Activated CD8-positive, alpha-beta memory T cell treated with anti-CD3 and anti-CD28 coated beads for 1 hour (primary cell): ENCODE measurements at places on chromosomes 2 and 18.

DNA sequence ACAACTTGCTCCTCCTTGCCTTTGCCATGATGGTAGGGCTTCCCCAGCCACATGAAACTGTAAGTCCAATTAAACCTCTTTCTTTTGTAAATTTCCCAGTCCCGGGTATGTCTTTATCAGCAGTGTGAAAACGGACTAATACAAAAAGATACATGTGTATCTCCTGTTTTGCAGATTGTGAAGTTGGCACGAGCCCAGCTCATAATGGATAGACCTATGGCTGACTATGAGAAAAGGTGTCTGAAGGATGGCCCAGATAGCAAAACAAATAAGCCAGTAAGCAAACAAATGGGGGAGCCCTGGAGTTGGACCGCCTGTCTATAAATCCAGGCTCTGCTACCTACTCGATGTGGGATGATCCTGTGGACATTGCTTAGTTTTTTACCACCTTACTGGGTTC is 15.5 kb upstream of the PRKCE start:
- DNase-seq = no peak

GRCh38 chr18:11985586-11985985 is 4.3 kb downstream of the IMPA2 start:
- no peak for DNase-seq

- no peak for DNase-seq
These were observed 95.1 kb upstream of the L3MBTL4 start for GRCh38 chr18:6509832-6510231.

DNA sequence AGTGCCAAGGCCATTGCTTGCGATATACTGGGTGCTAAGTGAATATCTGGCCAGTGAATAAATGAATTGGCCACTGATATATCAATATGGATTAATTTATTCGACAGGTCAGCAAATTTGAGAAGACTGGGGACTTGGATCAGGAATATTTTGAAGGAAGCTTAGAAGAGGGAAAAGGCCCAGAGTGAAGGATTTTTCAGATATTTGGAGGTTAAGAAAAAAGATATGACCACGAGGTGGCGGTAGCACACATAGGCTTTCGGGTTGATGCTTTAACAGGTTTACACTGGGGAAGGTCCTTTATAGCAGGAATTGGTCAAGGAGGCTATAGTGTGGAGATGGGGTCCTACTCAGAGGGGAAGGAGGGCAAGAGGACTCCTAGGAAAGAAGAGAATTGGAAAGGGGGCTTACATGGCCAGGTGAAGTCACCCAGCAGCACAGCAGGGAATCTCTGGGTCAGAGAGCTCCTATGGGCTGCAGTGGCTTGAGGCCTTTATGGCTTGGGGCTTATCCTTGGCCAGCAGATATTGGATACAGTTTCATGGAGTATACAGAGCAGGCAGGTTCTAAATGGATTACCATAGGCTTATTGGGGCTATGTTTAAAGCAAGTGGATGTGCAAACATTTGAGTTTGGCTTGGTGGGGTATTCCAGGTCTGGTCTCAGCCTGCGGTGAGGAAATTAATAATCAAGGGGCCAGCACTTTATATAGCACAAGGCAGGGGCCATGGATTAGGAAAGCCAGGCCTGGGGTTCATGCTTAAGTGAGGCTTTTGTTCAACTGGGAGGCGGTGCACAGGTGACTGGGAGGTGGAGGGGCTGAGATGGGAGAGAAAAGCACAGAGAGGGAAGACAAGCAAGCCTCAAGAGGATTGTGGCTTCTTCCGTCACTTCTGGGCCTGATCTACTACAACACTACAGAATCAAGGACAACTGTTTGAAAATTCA is 9.7 kb downstream of the IL1RN start:
- no peak for DNase-seq

- no peak for DNase-seq
These were observed 140.1 kb upstream of the AQP4 start for GRCh38 chr18:27005589-27005988.

DNA sequence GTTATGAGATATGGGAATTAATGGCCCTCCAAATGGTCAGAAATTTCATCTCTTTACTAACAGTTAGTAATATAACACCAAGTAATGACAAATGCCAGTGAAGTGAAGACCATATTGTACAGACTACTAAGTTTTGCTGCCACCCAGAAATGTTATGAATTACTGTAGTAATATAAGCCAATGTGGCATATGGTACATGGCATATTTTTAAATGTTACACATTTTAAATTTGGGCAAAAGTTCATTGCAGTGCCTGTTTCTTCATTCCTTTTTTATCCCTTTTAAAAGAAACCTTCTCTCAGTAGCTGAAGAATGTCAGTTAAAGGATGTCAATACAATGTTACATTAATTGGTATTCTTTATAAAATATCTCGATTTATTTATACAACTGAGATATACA is 626.5 kb upstream of the SLC8A1 start:
- no peak for DNase-seq

DNA sequence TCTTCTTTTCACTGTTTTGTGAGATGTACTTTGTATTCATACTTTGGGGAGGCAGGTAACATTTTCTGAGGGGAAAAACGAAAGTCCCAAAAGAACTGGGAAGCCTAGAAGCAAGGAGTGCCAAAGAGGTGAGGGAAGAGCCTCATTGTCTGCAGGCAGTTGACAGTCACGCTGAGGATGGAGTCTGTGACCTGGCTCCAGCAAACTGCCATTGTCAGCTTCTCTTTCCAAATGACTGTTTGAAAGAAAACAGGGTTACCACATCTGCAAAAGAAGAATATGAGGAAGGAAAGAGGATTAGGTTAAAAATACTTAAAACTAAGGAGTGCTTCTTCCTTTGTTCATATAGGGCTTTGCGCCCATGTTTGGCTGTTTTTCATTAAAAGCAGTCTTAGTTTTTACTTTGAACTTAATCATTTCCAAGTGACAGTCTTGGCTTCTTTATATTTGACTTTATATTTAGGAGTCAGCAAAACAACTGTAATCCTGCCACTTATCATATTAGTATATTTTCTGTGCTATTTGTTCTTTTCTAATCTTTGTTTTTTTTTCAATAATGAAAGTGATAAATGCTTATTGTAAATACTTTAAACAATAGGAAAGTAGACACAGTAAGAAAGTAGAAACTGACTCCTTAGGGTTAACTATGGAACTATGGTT is 35.0 kb downstream of the CERS6 start:
- DNase-seq = no peak

- DNase-seq = no peak
These were observed 1.5 kb downstream of the ROCK1 start for GRCh38 chr18:21109936-21110712.

DNA sequence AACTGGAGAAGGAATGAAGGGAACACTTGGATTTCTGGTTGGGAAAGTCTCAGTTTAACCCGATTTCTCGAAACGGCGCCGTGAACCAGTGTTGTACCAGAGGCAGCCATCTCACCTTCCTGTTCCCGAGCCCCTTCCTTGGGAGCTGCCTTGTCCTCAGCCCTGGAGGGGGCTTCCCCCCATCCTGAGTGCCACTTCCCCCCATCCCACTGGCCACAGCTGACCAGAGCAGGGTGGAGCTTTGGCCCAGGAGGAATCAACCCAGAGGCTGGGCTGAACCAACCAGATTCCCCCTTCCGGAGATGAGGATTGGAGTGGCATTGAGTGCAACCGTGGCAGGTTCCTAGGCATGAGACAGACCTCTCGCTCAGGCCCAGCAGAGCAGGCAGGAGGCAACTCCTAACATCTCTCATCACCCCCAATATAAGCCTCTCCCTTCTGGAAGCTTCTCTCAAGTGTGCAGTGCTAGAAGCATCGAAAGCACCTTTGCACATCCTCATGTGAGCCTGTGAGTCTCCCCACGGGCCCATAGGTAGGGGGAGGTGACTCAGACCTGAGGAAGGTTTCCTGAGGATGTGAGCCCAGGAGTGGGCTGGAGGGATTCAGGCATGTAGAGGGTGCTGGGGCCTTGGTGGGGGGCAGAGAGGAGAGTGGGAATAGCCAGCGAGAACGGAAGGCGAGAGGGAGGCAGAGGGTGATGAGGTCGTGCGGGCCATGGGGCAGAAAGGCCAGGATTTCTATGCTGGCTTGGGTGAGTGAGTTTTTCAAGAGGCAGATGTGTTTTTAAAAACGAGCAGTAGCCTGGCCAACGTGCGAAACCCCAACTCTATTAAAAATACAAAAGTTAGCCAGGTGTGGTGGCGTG is 11.9 kb downstream of the NGEF start:
- DNase-seq = no peak

DNA sequence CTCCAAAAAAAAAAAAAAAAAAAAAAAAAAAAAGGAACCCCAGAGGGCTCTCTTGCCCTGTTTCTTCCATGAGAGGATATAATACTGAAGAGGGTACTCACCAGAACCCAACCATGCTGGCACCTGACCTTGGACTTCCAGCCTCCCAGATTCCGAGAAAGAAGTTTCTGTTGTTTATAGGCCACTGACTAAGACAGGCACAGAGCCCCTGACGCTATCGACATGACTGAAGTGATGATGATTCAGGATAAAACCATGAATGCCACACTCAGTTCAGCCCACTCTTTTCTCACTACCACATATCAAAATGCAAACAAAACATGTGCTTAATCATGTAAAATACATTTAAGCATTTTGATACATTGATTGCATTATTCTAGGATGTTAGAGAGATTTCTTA is 66.1 kb upstream of the CDCA7 start:
- DNase-seq = no peak

- DNase-seq = no peak
These were observed 41.7 kb downstream of the CYP20A1 start for GRCh38 chr2:203280428-203281064.

DNA sequence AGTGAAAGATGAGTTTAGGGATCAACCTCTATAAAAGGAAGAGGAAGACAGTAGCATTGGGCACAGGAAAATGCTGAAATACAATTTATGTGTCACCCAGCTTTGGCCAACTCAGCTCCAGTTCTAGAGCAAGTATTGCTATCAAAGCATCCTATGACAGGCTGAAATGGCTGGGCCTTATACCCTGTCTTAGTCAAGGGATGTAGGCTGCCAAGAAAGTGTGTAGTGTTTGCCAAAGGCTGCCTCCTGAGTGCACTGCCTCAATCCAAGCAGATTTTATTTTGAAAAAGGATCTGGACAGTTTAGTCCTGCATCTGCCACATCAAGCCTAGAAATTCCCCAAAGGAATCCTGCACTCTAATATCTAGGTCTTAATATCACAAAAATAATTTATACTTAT is 359.9 kb upstream of the ZC3H15 start:
- no peak for DNase-seq

DNA sequence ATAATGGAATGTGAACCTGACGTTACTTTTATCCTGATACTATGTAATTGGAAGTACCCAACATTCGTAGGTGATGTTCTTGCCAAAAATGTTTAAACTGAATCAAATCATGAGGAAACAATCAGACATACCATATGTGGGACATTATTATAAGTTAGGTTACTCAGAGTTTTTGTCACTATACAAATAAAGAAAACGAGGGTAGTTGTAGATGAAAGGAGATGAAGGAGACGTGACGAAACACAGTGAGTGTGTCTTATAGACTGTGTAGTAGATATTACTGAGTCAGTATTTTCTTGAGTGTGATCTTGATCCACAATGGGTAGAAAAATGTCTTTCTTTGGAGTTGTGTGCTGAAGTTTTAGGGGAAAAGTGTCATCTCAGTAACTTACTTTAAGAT is 176.8 kb downstream of the ZNF407 start:
- DNase-seq = no peak

GRCh38 chr18:13548966-13549879 is 177.1 kb downstream of the FAM210A start:
- no peak for DNase-seq

GRCh38 chr18:57585855-57586250 is 649 bp downstream of the FECH start:
- no peak for DNase-seq

- DNase-seq = no peak
These were observed 32.5 kb upstream of the SGPP2 start for GRCh38 chr2:222391743-222392285.

GRCh38 chr2:171963198-171963597 is 36.6 kb upstream of the METAP1D start:
- no peak for DNase-seq

- no peak for DNase-seq
These were observed 29.9 kb downstream of the MTERF4 start for GRCh38 chr2:241072151-241072550.

DNA sequence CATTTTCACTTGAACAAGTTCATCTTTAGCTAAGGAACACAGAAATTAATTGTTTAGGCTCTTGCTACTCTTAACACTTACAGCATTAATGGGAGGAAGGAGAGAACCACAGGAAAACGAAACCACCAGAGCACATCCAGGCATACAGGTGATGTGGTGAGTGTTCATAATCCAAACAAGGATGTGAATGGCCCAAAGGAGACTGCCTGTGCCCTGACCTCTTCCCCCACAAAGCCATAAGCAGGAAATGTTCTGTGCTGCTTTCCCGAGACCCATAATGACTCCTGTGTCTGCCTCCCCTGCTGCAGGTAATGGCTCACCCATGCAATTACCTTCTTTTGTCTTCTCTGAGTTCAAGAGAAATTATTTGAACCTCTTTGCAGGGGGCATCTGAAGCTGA is 295.9 kb upstream of the LINC00305 start:
- DNase-seq = no peak

GRCh38 chr18:33116376-33116775 is 324.1 kb downstream of the CCDC178 start:
- DNase-seq = no peak
